ENCODE measurements at places on chromosomes 7 and 10.

GRCh38 chr10:3411044-3411443 lies 238.5 kb upstream of the PITRM1 start:
- no peak for DNase-seq

DNA sequence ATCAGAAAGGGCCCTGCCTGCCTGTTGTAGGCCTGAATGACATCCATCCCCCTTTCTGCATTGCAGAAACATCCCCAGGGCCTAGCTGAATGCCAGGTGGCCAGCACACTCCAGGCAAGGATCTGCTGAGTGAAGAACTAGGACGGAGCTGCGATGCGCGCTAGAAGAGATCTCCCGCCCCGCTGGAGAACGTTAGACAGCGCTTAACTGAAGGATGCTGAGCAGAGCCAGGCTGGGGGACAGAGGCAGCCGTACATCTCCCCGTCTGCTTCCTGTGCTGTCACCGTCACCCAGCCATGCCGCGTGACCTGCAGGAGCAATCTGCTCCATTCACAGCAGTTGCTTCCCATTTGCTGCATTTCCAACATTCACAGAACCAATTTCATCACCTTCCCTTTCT lies 73.3 kb downstream of the FAM53B start:
- DNase-seq: no peak

DNA sequence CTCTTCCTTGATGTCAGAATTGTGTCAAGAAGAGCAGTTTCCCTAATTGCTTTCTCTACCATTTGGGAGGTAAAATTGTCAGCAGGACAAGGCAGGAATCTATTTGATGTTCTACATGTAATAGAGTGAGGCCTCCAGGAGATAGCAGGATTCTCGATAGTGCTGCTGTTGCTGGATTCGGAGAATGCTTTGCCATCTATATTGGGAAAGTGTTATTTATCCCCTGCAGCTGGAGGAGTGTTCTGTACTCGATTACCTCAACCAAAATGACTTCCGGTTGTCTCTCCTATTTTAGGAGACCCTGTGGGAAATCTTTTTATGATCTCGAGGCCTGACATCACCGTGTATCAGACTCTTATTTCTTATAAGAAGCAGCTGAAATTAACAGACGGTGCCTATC lies 217.1 kb downstream of the TMEM178B start:
- no peak for DNase-seq

DNA sequence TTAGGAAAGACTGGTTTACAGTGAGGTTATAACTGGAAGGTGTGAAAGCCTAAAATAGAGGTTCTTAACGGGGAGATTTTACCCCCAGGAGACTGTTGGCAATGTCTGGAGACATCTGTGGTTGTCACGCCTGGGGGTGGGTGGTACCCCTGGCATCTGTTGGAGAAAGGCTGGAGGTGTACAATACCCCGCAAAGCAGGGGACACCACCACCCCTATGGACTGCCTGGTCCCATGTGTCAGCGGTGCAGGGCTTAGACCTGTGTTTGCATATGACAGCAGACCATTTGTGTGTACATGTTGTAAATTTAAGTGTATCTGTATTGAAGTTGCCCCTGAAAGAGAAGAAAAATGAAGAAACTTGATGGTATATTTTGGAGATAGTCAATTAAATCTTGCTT lies 9.8 kb downstream of the LRRC27 start:
- DNase-seq: no peak

- no peak for DNase-seq
Measured at GRCh38 chr10:60182691-60183090, 207.0 kb downstream of the ANK3 start.

GRCh38 chr7:33118383-33118782 lies 9.2 kb upstream of the RP9 start:
- no peak for DNase-seq

GRCh38 chr10:88200312-88201032 lies 337.0 kb downstream of the PTEN start:
- no peak for DNase-seq

GRCh38 chr10:55065185-55065584 lies 264.2 kb upstream of the PCDH15 start:
- no peak for DNase-seq
